Adrenal gland (tissue), 19 donors: ENCODE measurements at places on chromosomes 12 and 14. TPM values are rescaled to one million over a fixed set of nuclear protein-coding genes. Genes with fewer than 3 reads are reported as not detected.

The SMCO2 gene
- polyA plus RNA-seq: 0.88 TPM

The IGF1 gene
- polyA plus RNA-seq: 17.2 TPM

The OVCH1 gene
- 0.51 TPM for polyA plus RNA-seq

The AHNAK2 gene
- polyA plus RNA-seq: 6.5 TPM

The SRRM4 gene
- polyA plus RNA-seq: 1.1 TPM

The TAPBPL gene
- polyA plus RNA-seq: 41.6 TPM

The ERP27 gene
- 1.2 TPM for polyA plus RNA-seq

The EDDM3A gene
- not detected for polyA plus RNA-seq

The NKX2-1 gene
- not detected for polyA plus RNA-seq

The IAPP gene
- 0.20 TPM for polyA plus RNA-seq

The SERPINA12 gene
- not detected for polyA plus RNA-seq

The ZNF385A gene
- 28.0 TPM for polyA plus RNA-seq

The WNT5B gene
- 1.2 TPM for polyA plus RNA-seq

The MMP19 gene
- polyA plus RNA-seq: 15.8 TPM

The HCAR2 gene
- polyA plus RNA-seq: not detected

The NTN4 gene
- polyA plus RNA-seq: 10.1 TPM

The ANKRD9 gene
- polyA plus RNA-seq: 35.2 TPM

The CMA1 gene
- not detected for polyA plus RNA-seq

The AQP5 gene
- 1.5 TPM for polyA plus RNA-seq

The SUSD6 gene
- 22.8 TPM for polyA plus RNA-seq

The KLRB1 gene
- polyA plus RNA-seq: 0.48 TPM

The RIPK3 gene
- 4.6 TPM for polyA plus RNA-seq

The HNF1A gene
- 0.03 TPM for polyA plus RNA-seq

The CLEC7A gene
- polyA plus RNA-seq: 3.9 TPM

The TMEM19 gene
- 7.9 TPM for polyA plus RNA-seq

The TMTC1 gene
- 24.9 TPM for polyA plus RNA-seq

The RTN1 gene
- 5.1 TPM for polyA plus RNA-seq

The TMPRSS12 gene
- not detected for polyA plus RNA-seq

The MYO1H gene
- 0.08 TPM for polyA plus RNA-seq

The ETFBKMT gene
- polyA plus RNA-seq: 3.6 TPM

The SERPINA9 gene
- polyA plus RNA-seq: not detected

The POTEM gene
- not detected for polyA plus RNA-seq

The CCDC85C gene
- polyA plus RNA-seq: 10.8 TPM

The ACSM4 gene
- polyA plus RNA-seq: not detected

The HSPB8 gene
- polyA plus RNA-seq: 15.6 TPM

The DACT1 gene
- 2.9 TPM for polyA plus RNA-seq

The COCH gene
- 0.71 TPM for polyA plus RNA-seq

The CLEC2A gene
- polyA plus RNA-seq: not detected

The IFT81 gene
- polyA plus RNA-seq: 5.3 TPM

The TAS2R50 gene
- polyA plus RNA-seq: not detected

The SERPINA5 gene
- polyA plus RNA-seq: 441 TPM

The KIF21A gene
- 29.7 TPM for polyA plus RNA-seq

The AHSA1 gene
- polyA plus RNA-seq: 386 TPM

The GNB3 gene
- polyA plus RNA-seq: 1.0 TPM

The ITGB7 gene
- polyA plus RNA-seq: 4.0 TPM

The POLE gene
- polyA plus RNA-seq: 29.9 TPM

The DNAI7 gene
- 0.74 TPM for polyA plus RNA-seq

The KRT75 gene
- polyA plus RNA-seq: not detected

The SDR9C7 gene
- polyA plus RNA-seq: not detected

The ANKRD33 gene
- polyA plus RNA-seq: not detected

The RPS29 gene
- polyA plus RNA-seq: 1,304 TPM

The BDKRB1 gene
- 0.88 TPM for polyA plus RNA-seq

The USP44 gene
- 1.6 TPM for polyA plus RNA-seq

The IL22 gene
- not detected for polyA plus RNA-seq

The PTGDR gene
- 0.20 TPM for polyA plus RNA-seq
